ENCODE measurements at places on chromosomes 1 and 21. TPM values are rescaled to one million over a fixed set of nuclear protein-coding genes. Genes with fewer than 3 reads are reported as not detected.

DNA sequence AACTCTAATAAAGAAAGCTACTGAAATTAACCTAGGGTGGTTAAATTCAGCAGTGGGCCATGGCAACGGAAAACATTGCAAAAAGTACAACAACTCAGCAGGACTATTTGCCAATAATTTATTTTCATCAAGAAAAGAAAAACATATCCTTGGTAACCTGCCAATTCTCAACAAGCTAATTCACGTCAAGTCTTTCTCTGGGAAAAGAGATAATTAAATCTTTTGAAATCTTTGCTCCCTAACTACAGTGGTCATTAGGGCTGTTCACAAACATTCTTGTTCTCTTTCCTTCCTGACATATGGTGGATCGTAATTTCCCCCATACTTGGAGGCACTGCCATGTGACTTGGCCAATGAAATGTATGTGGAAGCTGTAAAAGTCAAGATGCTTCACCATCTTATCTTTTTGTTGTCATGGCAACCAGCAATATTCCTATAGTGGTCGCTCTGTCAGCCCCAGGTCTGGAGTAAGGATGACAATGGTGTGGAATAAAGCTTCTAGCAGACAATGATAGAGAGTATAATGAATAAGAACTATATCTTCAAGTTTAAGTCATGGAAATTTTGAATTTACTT is 29.6 kb upstream of the ZNF326 start:
- H3K27me3 ChIP-seq: no peaks in the 10 kb centered on the region
- H3K4me1 ChIP-seq: peaks cover 16% of the 10 kb centered on the region
- H3K36me3 ChIP-seq: no peaks in the 10 kb centered on the region
- H3K27ac ChIP-seq: no peak overlapping the region

DNA sequence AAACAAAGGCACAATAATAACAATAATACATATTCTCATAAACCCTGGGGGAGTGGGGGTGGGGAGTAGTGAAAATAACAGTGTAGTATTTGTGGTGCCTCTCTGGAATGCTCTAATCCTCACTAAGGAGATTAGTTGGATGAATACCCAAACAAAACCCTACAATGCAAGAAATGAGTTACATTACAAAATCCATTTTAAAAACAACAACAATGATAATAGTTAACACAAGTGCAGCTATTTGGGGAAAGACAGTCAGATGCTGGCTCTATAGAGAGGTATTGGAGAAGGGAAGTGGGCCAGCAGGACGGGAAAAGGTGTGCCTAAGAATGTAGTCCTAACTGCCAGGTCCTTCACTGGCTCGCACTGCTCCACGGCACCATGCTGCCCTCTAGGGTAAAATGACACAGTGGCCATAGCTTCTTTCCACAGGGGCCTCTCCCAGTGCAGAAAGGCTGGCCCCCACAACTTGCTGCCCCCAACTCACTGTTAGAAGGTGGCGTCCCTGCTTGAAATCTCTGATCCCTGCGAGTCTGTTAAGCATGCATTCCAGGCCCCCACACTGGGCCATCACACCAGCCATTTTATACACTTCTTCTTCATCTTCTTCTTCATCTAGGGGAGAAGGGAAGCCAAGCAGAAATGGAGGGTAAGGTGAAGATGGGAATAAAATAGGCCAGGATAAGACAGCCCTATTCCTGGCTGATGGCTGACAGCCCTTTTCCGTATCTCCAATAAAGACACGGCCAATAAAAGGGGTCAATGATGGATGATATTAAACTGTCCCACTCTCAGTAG is 113.8 kb downstream of the UBR4 start:
- no peaks in the 10 kb centered on the region for H3K4me1 ChIP-seq
- H3K27ac ChIP-seq: no peak overlapping the region
- peaks cover 63% of the 10 kb centered on the region for H3K36me3 ChIP-seq
- H3K4me3 ChIP-seq: no peak overlapping the region
- H3K27me3 ChIP-seq: no peaks in the 10 kb centered on the region
- DNase-seq: peak; percentile 20

DNA sequence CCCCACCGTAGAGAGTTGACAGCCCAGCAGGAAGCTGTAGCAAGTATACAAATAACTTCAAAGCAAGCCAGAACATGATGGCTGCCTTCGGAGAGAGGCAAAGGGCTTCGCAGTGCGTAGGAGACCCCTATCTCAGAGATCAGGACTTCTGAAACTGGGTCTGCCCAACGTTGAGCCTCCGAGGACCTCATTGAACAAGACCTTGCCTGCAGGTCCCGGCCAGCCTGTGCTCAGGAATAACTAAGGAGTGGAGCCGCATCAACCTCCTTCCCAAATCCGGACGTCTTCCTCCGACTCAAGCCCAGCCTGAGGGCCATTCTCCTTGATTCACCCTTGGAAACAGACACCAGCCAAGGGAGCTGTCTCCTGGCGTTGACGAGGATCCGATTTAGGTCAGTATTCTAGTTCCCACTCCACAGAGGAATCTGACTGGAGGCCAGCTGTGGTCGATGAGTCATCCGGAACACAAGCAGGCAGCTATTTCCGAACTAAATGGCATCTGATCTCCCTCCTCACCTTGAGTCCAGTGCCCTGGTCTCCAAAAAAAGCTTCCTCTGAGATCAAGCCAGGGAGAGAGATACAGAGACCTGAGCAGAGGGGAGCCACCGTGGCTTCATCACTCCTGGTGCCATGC is 166.5 kb upstream of the COA6 start:
- H3K4me3 ChIP-seq: no peak overlapping the region
- no peak overlapping the region for H3K27ac ChIP-seq
- peaks cover 11% of the 10 kb centered on the region for H3K27me3 ChIP-seq
- DNase-seq: no peak
- no peaks in the 10 kb centered on the region for H3K36me3 ChIP-seq

GRCh38 chr1:232880354-232880753 is 70.1 kb upstream of the NTPCR start:
- H3K4me3 ChIP-seq: no peak overlapping the region
- H3K4me1 ChIP-seq: peaks cover 7% of the 10 kb centered on the region
- DNase-seq: peak; percentile 37
- peaks cover 1% of the 10 kb centered on the region for H3K27me3 ChIP-seq
- no peaks in the 10 kb centered on the region for H3K36me3 ChIP-seq

GRCh38 chr1:214516434-214517326 is 34.7 kb downstream of the PTPN14 start:
- H3K27ac ChIP-seq: no peak overlapping the region
- H3K4me1 ChIP-seq: no peaks in the 10 kb centered on the region
- H3K4me3 ChIP-seq: no peak overlapping the region
- DNase-seq: no peak
- H3K27me3 ChIP-seq: no peaks in the 10 kb centered on the region
- no peaks in the 10 kb centered on the region for H3K36me3 ChIP-seq

DNA sequence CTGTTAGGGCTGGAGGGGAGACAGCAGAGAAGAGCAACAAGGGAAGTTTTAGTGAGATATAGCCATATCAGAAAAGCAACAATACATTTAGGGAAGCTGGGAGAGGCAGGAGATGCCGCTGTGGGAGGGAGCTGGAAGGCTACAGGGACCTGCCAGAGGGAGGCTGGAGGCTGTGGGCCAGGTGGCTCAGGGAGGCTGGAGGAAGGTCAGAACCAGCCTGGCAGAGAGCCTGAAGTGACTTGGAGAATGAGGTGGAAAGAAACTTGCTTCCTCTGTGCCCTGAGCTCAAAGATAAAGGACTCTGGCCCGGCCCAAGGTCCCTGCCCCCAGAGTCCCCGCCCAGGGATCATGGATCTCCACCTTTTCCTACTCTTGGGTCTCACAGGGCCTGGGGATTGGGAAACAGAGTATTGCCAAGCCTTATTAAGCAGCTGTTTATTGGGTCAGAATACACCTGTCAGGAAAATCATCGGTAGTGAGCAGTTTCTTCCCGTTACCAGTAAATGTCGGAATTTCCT is 85.9 kb downstream of the KIF26B start:
- DNase-seq: no peak
- H3K27ac ChIP-seq: no peak overlapping the region
- H3K4me1 ChIP-seq: no peaks in the 10 kb centered on the region

DNA sequence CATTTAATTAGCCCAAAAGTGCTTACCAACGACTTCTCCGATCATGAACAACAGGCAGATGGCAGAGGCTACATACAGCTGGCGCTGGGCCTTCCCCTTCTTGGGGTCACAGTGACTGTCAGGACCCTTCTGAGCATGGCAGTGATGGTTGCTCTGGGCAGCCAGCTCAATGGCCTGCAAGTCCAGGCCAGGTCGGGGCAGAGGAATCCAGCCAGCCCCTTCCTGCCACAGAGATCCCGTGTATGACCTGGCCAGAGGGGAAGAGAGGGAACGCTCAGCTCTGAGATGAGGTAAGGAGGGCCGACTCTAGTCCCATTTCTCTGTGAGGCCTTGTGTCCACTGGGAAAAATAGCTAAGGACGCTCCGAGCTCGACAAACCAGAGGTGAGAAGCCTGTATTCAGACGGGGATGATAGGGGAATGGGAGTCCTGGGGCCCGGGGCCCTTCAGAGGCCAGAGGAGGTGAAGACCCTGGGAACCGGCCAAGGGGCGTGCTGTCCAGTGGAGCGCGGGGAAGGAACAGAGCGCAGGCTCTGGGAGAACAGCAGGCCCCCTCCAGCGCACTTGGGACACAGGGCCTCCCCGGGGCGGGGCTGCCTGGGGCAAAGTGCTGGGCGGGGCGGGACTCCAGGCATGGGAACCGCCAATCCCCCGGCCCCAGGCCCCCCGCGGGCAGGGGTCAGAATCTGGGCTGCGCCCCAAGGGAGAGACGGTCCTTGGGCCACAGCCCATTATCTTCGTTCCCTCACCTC is 772 bp downstream of the SLC30A2 start:
- no peak overlapping the region for H3K27ac ChIP-seq
- peaks cover 52% of the 10 kb centered on the region for H3K27me3 ChIP-seq
- no peak for DNase-seq

GRCh38 chr1:25246600-25247023 is 642 bp downstream of the RSRP1 start:
- peak; percentile 39 for DNase-seq
- H3K4me3 ChIP-seq: peak overlapping the region; percentile 97
- peaks cover 46% of the 10 kb centered on the region for H3K4me1 ChIP-seq
- no peaks in the 10 kb centered on the region for H3K27me3 ChIP-seq
- H3K36me3 ChIP-seq: peaks cover 44% of the 10 kb centered on the region

DNA sequence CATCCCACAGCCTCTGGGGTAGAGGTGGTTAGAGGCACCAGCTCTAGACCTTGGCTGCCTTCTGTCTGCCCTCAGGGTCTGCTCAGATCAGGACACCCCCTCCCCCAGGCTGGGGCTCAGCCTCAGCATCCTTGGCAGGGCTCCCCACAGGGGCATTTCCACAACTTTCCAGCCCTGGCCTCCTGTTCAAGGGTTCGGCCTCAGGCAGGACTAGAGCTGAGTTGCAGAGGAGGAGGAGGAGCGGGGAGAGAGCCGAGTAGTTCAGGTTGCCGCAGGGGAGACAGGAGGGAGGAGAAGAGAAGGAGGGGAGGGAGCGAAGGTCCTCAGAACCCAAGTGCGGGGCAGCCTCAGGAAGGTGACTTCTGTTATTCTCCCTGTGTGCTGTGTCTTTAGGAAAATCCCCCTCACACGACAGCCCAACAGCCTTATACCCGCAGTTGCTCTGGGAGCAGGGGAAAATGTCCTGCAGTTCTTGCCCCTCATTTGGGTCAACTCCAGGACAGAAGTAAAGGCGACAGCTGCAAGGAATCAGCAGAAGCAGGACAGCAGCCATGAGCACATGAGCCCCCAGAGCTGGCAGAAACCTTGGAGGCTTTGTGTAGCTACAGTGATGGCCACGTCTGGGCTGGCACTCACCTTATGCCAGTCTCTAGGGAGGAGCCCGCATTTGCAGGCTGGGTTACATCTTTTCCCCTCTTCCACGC is 46.5 kb upstream of the TENT5B start:
- H3K27me3 ChIP-seq: no peaks in the 10 kb centered on the region
- H3K36me3 ChIP-seq: no peaks in the 10 kb centered on the region
- no peak overlapping the region for H3K4me3 ChIP-seq
- no peaks in the 10 kb centered on the region for H3K4me1 ChIP-seq
- H3K27ac ChIP-seq: no peak overlapping the region
- no peak for DNase-seq

DNA sequence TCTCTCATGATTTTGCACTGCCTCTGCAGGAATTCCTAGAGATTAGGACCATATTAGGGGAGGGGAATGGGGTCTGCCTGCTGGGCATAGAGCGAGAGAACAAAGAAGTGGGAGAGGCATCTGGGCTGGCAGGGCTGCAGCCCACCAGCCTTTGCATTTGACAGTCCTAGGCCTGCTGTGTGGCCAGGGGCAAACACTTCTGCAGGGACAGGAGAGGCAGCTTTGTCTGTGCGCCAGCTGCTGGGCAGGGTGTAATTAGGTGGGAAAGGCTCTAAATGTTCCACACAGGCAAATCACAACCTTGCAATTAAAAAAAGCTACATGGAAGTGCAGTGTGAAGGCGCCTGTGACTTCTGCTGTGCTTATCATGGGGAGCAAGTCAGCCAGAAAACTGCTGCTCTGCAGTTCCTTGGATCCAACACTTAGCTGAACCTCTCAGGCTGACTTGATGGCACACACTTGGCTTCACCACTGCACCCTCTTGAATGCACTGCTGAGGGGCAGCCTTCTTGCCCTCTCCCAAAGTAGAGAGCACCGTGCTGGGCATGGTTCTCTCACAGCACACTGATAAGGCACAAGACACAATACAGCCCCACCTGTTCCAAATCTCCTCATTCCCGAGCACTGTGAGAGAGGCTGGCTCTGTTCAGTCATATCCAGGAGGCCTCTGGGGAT is 73.6 kb upstream of the TLR5 start:
- no peaks in the 10 kb centered on the region for H3K4me1 ChIP-seq
- DNase-seq: no peak
- H3K36me3 ChIP-seq: peaks cover 2% of the 10 kb centered on the region

GRCh38 chr1:1324084-1324523 is 356 bp downstream of the INTS11 start:
- H3K4me3 ChIP-seq: peak overlapping the region; percentile 77
- DNase-seq: no peak
- H3K4me1 ChIP-seq: peaks cover 30% of the 10 kb centered on the region
- H3K27ac ChIP-seq: no peak overlapping the region
- H3K36me3 ChIP-seq: peaks cover 12% of the 10 kb centered on the region
- H3K27me3 ChIP-seq: no peaks in the 10 kb centered on the region

- H3K27me3 ChIP-seq: no peaks in the 10 kb centered on the region
- H3K27ac ChIP-seq: no peak overlapping the region
- H3K4me3 ChIP-seq: no peak overlapping the region
- DNase-seq: no peak
- no peaks in the 10 kb centered on the region for H3K36me3 ChIP-seq
These were observed 8.4 kb downstream of the KCNJ15 start for GRCh38 chr21:38265166-38265565.

DNA sequence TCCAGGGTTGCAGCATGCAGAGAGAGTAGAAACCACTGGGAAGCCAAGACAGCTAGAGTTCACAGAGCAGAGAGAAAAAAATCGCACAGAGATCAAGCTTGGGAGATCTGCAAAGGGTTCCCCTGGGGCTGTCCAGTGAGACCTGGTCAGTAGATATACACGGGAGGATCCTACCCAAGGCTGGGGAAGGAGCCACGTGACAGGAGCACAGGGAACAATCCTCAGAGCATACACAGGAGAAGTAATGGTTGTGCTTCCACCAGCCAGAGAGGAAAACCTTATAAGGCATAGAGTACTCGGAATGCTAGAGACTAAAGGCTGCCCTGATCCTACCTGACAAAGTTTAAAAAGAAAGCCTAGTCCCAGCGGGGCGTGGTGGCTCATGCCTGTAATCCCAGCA is 53.9 kb downstream of the GABPA start:
- no peak for DNase-seq
- no peaks in the 10 kb centered on the region for H3K36me3 ChIP-seq
- H3K27me3 ChIP-seq: peaks cover 5% of the 10 kb centered on the region
- H3K27ac ChIP-seq: no peak overlapping the region

Gene CYP4Z1
- not detected for total RNA-seq

Gene TMEM125
- total RNA-seq: 0.81 TPM

Gene HCN3
- 1.5 TPM for total RNA-seq

Gene CFHR1
- total RNA-seq: not detected

Gene OR2T2
- not detected for total RNA-seq

Gene DCDC2B
- total RNA-seq: not detected

Gene ITLN2
- not detected for total RNA-seq

Gene MAEL
- not detected for total RNA-seq

All from activated CD8-positive, alpha-beta T cell treated with anti-CD3 and anti-CD28 coated beads for 36 hours (primary cell).